Right forelimb (tissue), 1 donor: ENCODE measurements at places on chromosomes 2 and 18.

GRCh38 chr2:97995026-97995733, 568 bp downstream of the TMEM131 start:
- DNase-seq, result no peak

GRCh38 chr2:98839292-98839691, 96.7 kb downstream of the CRACDL start:
- no peak for DNase-seq

- no peak for DNase-seq
Observed at GRCh38 chr18:79540161-79540903, 139.3 kb upstream of the CTDP1 start.

GRCh38 chr2:187168720-187169713, 279.0 kb downstream of the CALCRL start:
- no peak for DNase-seq

DNA sequence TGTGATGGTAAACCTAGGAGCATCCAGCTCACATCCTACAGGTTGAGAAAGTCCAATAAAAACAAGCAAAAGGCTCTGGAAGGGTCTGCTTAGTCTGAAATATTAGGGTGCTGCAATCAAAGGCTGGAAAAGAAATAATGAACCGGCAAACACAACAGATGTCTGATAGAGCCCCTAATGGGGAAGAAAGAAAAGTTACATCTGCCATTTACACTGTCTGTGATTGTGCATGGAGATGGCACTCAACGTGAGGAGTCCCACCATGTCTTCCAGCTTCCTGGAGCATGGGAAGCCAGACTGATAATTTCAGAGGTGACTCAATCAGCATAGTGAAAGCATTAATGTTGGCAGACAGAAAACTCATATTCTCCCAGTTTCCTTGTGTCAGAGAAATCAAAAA, 307.8 kb downstream of the EPHA4 start:
- no peak for DNase-seq

DNA sequence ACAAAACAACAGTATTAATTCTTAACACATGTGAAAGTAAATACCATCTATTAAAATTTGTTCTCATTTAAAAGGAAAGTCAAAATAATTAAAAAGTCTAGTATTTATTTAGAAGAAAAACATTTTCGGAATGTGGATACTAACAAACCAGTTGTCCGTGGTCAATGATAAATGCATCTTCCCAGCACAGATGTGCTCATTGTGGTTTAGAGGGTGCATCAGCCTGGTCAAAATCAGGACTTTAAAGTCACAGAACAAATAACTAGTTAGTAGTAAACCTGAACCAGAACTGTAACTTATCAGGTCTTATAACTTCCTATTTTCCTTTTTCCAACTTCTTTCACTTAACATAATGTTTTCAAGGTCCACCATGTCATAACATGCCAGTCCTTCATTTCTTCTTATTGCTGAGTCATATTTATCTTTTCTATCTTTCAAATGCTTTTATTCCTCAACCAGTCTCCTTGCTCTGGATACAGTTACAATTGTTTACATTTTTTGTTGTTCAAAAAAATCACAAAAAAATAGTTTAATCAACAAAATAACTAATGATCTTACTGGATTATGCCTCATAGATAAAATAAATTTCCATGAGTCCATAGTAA, 55.8 kb downstream of the ID2 start:
- DNase-seq, result no peak

DNA sequence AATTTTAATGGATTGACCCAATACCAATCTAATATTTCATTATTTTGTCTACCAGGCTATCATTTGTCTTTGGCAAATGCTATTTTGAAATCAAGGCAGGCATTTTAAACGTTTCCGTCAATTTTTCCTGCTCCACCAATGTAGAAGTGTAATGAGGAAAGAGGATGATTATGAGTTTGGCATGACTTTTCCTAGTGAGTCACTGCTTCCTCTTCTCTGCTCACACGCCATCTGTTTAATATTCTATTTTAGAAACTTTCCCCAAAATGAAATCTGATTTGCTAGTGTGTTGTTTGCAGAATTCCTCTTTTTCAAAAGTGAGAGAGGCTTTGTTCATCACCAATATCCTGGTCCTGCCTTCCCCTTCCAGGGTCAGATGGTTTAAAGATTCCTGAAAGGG, 42.5 kb upstream of the PID1 start:
- DNase-seq, result no peak

DNA sequence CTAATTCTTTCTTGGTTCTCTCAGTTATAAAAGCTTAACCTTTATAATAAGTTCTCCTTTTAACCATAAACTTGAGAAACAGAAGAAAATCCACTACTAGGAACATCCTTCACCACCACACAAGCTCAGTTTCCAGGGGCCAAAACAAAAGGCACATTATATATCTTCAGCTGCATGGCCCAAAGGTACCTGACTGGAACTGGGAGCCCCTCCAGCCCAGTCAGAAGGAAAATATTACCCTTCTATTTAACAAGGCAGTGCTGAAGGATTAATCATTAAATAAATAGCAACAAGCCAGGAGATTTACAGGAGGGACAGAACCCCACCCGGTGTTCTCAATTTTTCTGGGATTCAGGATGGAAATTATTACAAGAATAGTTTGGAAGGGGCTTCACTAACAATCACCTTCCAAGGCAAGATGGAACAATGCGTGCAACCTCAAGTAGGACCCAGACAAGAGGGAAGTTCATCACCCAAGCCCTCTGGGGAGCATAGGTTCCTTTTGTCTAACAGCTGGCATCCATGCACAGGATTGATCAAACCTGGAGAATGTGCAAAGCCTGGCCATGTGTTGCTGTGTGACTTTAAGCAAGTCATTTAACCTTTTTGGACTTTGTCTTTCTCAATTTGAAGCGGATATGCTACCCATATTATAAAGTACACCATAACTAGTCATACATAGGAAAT, 159.6 kb upstream of the SETBP1 start:
- DNase-seq, result no peak

- no peak for DNase-seq
Observed at GRCh38 chr18:77068321-77069312, 64.0 kb downstream of the MBP start.

DNA sequence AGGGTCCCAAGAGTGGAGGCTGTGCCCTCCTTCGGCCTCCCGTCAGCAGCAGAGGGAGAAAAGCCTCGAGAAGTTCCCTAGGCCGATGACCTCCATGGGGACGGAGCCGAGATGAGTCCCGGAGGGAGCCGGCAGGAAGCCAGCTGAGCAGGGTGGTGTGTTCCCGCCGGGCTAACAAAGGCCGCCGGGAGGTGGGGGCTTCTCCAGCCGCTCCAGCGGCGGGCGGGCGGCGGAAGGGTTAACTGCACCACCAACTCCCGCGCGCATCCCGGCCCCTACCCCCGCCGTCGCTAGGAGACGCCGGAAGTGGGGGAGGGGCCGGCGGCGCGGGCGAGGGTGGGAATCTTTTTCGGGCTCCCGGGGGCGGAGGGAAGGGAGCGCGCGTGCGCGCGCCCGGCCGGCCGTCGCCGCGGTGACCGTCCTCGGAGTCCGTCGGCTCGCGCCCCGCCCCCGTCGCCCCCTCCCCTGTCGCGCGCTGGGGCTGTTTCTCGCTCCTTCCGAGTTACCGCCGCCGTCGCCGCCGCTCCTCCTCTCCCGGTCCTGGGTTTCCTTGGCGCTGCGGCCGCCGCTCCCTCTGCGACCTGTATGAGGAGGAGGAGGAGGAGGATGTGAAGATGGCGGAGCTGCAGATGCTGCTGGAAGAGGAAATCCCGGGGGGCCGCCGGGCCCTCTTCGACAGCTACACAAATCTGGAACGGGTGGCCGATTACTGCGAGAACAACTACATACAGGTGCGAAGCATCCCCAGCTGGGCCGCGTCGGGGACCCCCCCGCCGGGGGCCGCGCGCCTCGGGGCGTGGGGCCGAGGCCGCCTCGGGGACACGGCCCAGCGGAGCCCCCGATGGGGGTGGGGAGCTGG, at the start of gene ABI2:
Gene ABI2, plus strand, starts transcription at position 494 of the 859 bp plus-strand sequence. Its CDS starts 121 bp downstream, at position 615.
- DNase-seq, result peak; percentile 95
